Right lobe of liver (tissue), 6 donors: ENCODE measurements at places on chromosomes 5 and 9. TPM values are rescaled to one million over a fixed set of nuclear protein-coding genes. Genes with fewer than 3 reads are reported as not detected.

Gene GPR150
- 0.15 TPM for total RNA-seq

Gene KIF12
- total RNA-seq, result 16.3 TPM

- no peaks in the 10 kb centered on the region for H3K36me3 ChIP-seq
- H3K27me3 ChIP-seq, result no peaks in the 10 kb centered on the region
- H3K27ac ChIP-seq, result no peak overlapping the region
- DNase-seq, result no peak
- H3K4me3 ChIP-seq, result no peak overlapping the region
Measured at GRCh38 chr9:69331444-69331843, 6.4 kb downstream of the ENTREP1 start.

DNA sequence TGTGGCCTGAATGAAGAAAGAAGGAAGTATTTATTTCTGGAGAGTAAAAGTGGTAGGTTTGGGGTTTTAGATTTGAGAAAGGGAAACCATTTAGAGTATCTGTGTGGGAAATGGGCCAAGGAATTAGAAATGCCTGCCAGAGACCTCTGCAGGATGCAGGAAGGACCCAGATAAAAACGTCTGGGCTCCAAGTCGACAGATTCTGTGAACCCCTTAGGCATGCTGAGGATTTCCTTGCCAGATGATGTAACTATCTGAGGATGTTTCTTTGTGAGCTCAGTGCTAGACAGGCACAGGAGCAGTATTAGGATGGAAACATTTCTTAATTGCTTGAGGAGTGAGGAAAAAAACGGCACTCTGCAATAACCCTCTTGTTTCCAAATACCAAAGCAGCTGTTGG, 251.8 kb upstream of the DMRT1 start:
- H3K36me3 ChIP-seq, result no peaks in the 10 kb centered on the region
- no peaks in the 10 kb centered on the region for H3K4me1 ChIP-seq
- no peak overlapping the region for H3K27ac ChIP-seq

DNA sequence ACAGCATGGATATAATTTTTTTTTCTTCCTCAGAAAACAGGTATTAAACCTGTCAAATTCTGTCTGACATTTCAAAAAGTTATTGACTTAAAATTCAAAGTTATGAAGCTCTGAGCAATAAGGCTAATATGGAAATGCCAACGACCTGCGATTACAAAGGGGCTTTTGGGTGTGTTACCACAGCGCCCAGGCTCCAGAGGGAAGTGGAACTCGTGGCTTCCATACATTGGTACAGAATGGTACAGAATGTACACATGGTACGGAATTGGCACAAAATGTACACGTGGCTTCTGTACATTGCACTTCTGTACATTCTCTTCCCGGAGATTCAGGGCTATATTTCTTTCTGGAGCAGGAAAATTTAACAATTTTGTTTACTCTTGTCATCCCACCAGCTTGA, 225.1 kb upstream of the TBCA start:
- H3K27ac ChIP-seq, result no peak overlapping the region
- no peak overlapping the region for H3K4me3 ChIP-seq
- no peak for DNase-seq
- no peaks in the 10 kb centered on the region for H3K27me3 ChIP-seq
- H3K4me1 ChIP-seq, result peaks cover 8% of the 10 kb centered on the region

Gene NUDT12
- total RNA-seq, result 17.0 TPM

Gene SMC2
- total RNA-seq, result 3.6 TPM

GRCh38 chr5:124627815-124628595, 118.4 kb downstream of the ZNF608 start:
- DNase-seq, result no peak
- H3K4me3 ChIP-seq, result no peak overlapping the region
- H3K27me3 ChIP-seq, result no peaks in the 10 kb centered on the region
- H3K4me1 ChIP-seq, result no peaks in the 10 kb centered on the region
- H3K36me3 ChIP-seq, result no peaks in the 10 kb centered on the region
- H3K27ac ChIP-seq, result no peak overlapping the region
